Ovary (tissue), 10 donors: ENCODE measurements at places on chromosomes 6 and 20.

GRCh38 chr6:109853426-109853825 is 124.7 kb upstream of the GPR6 start:
- no peak for DNase-seq

GRCh38 chr20:22507240-22507961 is 77.0 kb downstream of the FOXA2 start:
- no peak for DNase-seq

DNA sequence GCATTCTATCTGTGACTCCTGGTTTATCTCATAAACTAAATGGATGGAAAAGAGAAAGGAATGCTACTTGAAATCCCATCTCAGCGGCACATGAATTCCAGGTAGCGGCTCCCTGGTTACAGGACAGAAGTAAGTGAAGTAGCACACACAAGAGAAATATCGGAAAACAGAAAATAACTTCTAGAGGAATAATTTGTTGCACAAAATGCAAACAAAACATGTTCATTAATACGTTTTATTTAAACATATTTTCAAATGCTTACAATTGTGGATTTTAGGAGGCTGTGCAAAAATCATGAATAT is 26.5 kb upstream of the RPS6KA2 start:
- DNase-seq, result no peak

GRCh38 chr20:50560867-50561266 is 50.7 kb downstream of the PTPN1 start:
- DNase-seq, result no peak

DNA sequence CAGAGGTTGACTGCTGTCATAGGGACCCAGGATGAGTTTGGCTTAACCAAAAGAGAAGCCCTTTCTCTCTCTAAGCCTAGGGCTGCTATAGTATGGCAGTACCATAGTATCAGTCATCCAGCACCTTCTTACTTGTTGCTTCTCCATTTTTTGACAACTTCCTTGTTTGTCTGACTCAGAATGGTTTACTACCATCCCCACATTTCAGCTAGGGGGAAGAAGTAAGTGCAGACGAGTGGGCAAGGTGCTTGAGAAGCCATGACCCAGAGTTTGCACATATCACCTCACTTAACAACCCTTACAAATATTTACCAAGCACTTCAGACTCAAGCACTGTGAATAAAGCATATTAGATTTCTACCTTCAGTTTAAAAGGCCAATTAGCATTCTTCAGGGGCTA is 289.9 kb upstream of the TSHZ2 start:
- no peak for DNase-seq

DNA sequence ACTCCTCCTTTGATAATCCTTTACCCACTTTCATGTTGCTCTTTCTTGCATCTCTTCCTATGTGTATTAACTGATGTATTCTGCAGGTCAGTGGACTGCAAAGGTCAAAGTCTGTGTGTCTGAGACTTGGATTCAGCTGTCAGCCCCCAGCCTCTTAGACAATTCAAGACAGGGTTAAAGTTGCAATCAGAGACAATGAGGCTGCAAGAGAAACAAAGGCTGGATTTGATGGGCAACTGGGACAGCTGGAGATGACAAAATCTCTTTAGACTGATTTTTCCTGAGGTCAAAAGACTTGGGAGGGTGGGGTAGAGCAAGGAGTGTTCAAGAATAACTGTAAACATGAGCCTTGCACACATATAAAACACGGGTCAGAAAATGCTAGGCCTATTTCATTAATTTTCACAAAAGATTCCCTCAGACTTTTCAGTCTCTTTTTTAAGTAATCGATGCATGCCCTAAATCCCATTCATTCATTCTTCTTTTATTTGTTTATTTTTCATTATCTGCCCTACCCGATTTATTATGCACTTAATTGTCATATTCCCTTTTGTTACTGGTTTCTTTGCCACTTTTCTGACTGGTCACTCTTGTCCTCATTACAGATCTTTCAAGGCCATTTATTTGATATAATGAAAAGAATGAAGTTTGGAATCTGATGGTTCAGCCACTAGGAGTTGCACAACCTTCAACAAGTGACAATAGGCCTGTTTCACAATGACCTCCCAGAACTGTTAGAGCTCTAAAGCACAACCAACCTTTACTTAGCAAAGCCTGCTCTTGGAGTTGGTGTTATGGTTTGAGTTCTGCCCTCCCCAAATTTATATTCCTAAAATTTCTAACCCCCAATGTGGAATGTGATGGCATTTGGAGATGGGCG is 33.8 kb upstream of the AKAP12 start:
- no peak for DNase-seq

GRCh38 chr6:164507206-164507940 is 802.0 kb downstream of the C6orf118 start:
- no peak for DNase-seq

DNA sequence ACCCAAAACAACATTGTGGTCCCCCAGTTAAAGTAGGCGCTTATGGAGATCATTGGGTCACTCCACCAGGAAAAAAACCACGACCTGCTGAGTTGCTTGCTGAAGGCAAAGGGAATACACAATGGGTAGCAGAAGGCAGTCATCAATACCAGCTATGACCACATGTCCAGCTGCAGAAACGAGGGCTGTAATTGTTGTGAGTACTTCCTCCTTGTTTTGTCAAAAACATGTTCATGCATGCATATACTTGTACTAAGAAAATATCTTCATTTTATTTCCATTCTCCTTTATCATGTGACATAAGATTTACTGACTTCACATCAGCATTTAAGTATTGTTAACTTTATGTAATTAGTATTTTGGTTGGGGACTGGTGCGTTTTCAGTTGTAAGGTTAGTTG is 16.9 kb downstream of the SERINC1 start:
- DNase-seq, result no peak

DNA sequence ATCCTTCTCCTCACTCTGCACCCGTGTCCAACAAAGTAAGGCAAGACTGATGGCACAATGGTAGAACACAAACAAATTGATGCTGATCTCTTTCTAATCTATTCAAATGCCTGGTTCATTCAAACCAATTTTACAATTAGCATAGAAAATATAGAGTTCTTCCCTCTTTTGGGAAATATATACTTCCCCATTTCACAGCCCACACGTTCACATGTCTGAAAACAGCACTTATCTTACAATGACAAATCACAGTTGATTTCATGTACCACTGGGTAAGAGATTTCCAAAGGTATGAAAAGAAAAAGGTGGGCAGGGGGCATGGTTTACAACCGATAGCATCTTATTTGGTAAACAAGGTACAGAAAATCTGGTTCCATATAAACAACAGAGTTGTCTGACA is 137.6 kb downstream of the RNGTT start:
- no peak for DNase-seq

DNA sequence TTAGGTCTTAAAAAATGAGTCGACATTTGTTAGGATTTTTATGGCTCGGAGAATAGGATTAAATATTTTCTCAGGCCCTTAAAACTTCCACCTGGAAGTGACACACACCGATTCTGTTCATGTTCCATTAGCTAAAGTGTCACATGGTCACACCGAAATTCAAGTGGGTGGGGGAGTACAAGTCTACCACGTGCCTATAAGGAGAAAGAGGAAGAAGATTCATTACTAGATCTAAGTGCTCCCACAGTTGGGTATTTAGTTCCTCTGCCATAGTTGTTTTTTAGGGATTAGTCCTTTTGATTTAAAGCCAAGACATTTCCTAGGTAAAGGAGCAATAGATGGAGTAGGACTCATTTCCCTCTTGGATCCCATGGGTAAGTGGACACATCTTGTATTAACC is 4.9 kb upstream of the TOX2 start:
- DNase-seq, result no peak

DNA sequence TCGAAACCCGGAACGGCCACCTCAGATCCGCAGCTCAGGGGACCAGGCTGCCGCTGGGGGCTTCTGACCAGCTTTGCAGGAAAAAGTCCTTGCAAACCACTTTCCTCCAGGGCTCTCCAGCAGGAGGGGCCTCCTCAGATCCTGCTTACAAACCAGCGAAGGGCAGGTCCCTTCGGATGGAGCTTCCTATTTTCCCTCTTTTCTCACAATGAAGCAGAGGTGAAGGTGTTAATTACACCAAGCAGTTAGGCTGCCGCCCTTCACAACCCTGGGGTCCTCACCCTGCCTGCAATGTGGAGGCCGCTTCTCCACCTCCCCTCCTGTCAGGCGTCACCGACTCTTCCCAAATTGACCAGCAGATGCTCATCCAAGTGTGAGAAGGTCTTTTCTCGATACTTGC is 5.7 kb downstream of the ARHGAP40 start:
- no peak for DNase-seq

DNA sequence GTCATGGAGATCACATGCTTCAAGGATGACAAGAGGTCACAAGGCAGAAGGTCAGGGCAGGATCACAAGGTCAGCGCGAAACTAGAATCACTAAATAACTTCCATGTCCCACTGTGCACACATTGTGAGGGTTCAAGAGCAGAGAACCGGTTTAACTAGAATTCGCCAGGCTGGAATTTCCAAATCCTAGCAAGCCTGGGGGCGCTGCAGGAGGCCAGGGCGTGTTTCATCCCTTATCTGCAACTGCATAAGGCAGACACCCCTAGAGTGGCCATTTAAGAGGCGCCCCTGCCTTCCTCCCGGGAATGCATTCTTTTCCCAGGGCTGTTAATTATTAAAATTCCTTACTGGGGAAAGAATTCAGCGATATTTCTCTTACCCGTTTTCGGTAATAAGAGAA is 40.2 kb upstream of the SLC22A1 start:
- DNase-seq, result no peak

GRCh38 chr20:24720957-24721356 is 228.1 kb upstream of the CST7 start:
- no peak for DNase-seq

- no peak for DNase-seq
Observed at GRCh38 chr6:68094070-68094469, 541.0 kb upstream of the ADGRB3 start.

DNA sequence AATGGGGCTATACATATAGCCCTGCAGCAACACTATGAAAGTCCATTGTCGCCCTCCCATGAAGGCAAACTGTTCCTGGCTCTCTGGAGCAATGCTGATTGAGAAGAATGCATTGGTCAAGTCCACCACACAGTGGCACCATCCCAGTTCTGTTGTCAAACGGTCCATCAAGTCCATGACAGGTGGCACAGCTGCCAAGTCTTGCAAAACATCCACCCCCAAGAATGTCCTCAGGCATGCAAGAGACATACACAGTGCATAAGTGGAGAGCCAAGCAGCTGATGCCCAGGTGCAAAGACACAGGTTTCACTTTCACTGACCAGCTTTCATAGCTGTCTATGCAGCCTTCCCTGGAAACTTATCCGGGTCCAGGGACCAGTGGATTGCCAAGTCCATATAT is 17.5 kb downstream of the ZNF391 start:
- DNase-seq, result no peak

DNA sequence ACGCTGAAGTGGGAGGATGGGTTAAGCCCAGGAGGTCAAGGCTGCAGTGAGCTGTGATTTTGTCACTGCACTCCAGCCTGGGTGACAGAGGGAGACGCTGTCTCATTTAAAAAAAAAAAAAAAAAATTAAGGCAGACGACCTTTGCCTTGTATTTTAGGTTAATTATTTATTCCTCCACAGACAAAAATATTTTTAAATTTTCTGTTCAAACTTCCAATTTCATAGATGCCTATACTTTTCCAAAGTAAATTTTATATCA is 6.3 kb upstream of the SMIM28 start:
- DNase-seq, result no peak

- DNase-seq, result no peak
Observed at GRCh38 chr6:16683641-16684194, 77.5 kb downstream of the ATXN1 start.

DNA sequence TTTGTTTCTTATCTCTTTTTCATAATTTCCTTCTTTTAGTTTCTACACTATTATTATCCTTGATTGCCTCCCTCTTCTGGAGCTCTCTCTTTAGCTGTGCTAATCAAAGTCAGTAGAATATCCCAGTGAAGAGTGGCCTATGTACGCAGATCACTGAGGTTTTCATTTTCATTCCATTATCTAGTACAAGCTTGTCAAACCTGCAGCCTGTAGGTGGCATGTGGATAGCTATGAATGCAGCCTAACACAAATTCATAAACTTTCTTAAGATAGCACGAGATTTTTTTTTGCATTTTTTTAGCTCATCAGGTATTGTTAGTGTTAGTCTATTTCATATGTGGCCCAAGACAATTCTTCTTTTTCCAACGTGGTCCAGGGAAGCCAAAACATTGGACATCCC is 825.7 kb upstream of the MAP3K7 start:
- no peak for DNase-seq

DNA sequence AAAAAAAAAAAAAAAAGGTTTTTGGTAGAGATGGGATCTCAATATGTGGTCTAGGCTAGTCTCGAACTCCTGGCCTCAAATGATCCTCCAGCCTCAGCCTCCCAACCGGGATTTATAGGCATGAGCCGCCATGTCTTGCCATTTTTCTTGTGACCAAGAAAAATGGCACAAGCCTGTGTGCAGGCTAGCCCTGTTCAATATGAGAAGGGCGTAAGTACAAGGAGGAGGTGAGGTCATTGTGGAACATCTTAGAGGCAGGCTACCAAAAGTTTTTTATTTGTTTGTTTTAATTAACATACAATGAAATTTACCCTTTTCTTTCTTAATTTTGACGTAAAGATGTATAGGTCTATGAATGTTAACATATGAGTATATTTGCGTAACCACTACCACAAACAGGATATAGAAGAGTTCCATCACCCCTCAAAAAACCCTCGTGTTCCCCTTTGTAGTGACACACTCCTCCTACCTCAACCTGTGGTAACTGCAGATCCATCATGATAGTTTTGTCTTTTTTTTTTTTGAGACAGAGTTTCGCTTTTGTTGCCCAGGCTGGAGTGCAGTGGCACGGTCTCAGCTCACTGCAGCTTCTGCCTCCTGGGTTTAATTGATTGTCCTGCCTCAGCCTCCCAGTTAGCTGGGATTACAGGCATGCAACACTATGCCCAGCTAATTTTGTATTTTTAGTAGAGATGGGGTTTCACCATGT is 28.3 kb upstream of the KIF3B start:
- DNase-seq, result no peak

GRCh38 chr20:44704551-44704971 is 10.6 kb upstream of the CCN5 start:
- DNase-seq, result no peak

DNA sequence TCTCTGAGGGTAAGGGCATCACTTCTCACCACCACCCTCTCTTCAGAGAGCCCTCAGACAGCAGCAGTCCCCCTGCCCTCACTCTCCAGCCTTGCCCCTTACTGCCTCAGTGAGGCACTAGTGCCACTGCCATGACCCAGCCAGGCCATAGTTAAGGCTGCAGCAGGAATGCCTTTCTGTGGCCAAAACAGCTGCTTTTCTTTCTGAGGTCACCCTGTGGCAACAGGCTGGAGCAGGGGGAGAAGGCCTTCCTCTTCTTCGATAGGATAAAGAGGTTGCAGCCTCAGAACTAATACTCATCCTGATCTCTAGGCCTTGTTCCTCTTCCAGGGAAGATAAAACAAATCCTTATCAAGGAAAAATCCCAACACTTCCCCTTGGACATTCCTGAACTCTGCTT is 56.8 kb upstream of the ECI2 start:
- no peak for DNase-seq
